Esophagus muscularis mucosa (tissue), 4 donors: ENCODE measurements at places on chromosomes 12 and 14. TPM values are rescaled to one million over a fixed set of nuclear protein-coding genes. Genes with fewer than 3 reads are reported as not detected.

GRCh38 chr12:31631023-31631724 is 28.3 kb upstream of the ETFBKMT start:
- no peaks in the 10 kb centered on the region for H3K36me3 ChIP-seq
- no peak overlapping the region for H3K27ac ChIP-seq
- no peak overlapping the region for H3K4me3 ChIP-seq
- no peak for DNase-seq

DNA sequence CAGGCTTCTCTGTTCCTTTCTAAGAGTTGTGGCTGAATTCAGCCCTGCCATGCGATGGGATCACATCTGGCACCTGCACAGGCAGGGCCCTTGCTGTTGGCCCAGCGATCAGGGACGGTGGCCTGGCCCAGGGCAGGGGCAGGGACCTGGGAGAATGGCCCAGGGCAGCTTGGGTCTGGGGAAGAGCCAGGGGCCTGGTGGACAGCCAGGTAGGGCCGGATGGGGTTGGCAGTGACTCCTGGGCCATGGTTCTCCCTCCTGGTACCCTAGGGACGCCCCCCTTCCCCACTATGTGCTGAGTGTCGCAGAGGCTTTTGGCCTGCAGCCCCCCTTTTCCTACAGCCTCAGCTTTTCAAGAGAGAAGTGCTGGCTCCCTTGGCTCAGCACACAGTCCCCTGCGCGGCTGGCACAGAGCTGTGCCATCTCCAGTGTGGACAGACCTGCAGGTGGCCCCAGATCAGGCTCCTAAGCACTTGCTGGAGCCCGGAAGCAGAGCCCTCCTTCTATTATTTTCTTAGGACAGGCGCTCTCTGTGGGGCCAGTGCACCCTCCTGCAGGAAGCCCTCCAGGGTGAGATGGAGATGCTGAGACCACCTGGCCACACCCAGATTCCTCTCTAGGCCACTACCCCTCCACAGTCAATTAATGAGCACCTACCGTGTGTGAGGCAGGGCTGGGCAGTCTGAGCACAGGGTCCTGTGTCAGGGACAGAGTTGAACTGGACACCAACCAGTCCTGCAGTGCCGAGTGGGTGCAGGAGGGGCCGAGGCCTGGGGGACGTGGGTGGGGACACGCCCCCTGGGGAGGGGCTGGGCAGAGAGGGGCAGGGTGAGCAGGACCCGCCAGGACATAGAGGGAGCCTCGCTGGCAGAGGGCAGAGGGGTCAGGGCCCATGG is 267.6 kb downstream of the ADGRD1 start:
- H3K27me3 ChIP-seq, result no peaks in the 10 kb centered on the region
- peaks cover 5% of the 10 kb centered on the region for H3K4me1 ChIP-seq
- H3K36me3 ChIP-seq, result no peaks in the 10 kb centered on the region
- no peak overlapping the region for H3K27ac ChIP-seq
- H3K4me3 ChIP-seq, result no peak overlapping the region
- DNase-seq, result no peak

DNA sequence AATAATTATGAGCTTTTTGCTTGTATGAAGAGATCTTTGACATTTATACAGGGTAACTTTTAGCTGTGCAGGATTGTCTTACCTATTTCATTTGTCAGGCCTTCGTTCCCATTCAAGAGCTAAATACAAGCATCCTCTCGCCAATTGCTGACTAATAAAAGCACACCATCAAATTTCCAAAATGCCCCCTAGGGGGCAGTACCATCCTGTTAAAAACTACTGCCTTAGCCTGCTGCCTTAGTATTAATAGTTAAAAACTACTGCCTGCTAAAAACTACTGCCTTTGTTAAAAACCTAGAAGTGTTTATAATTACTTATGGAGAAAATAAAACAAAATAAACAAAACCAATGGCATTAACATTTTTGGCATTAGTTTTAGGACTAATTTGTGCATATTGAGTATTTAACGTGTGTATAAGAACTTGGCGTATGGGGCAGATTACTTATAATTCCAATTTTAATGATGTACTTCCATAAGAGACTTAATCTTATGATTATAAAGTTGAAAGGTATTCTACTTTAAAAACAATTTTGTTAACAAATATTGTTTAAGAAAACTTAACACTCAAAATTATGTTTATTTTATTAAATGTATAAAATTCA is 3.0 kb upstream of the IFI27L2 start:
- H3K27ac ChIP-seq, result no peak overlapping the region
- H3K4me3 ChIP-seq, result no peak overlapping the region
- DNase-seq, result peak; percentile 92
- H3K36me3 ChIP-seq, result no peaks in the 10 kb centered on the region

GRCh38 chr12:68953536-68953935 is 20.6 kb upstream of the CPM start:
- no peak overlapping the region for H3K4me3 ChIP-seq
- H3K27ac ChIP-seq, result no peak overlapping the region
- peaks cover 8% of the 10 kb centered on the region for H3K4me1 ChIP-seq
- H3K27me3 ChIP-seq, result no peaks in the 10 kb centered on the region
- no peaks in the 10 kb centered on the region for H3K36me3 ChIP-seq
- DNase-seq, result no peak

DNA sequence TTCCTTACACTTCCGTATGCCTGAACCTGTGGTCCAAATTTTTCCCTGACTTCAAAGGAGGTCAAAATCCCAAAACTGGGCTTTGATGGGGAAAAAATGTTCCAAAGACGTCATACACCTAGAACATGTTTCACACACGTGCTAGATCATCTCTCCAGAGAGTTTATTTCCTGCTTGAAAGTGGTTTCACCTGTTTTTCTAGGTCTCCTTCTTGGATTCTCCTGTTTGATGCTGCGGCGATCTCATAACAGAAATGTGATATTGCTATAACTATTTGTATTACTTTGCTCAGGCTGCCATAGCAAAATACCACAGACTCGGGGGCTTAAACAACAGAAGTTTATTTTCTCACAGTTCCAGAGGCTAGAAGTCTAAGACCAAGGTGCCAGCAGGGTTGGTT is 19.7 kb upstream of the TMCC3 start:
- H3K4me1 ChIP-seq, result peaks cover 15% of the 10 kb centered on the region
- H3K36me3 ChIP-seq, result no peaks in the 10 kb centered on the region
- H3K27ac ChIP-seq, result no peak overlapping the region
- H3K4me3 ChIP-seq, result no peak overlapping the region
- DNase-seq, result no peak

GRCh38 chr12:12974211-12974610 is 22.2 kb upstream of the GPRC5D start:
- no peak overlapping the region for H3K4me3 ChIP-seq
- DNase-seq, result no peak
- peaks cover 57% of the 10 kb centered on the region for H3K36me3 ChIP-seq
- no peaks in the 10 kb centered on the region for H3K27me3 ChIP-seq

DNA sequence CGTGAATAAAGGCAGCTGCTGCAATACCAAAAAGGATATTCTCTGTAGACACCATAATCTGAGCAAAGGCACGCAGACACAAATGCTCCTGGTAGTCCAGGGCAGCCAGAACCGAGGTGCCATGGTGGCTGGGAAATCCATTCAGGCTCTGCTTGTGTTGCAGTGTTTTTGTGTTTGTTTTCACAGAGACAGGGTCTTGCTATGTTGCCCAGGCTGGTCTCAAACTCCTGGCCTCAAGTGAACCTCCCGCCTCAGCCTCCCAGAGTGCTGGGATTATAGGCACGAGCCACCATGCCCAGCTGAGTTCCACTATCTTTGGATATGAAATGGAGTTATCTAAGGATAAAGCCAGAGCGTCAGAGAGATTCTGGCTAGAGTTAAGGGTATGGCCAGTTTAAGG is 39.8 kb downstream of the DCAF4 start:
- no peaks in the 10 kb centered on the region for H3K4me1 ChIP-seq
- peaks cover 30% of the 10 kb centered on the region for H3K36me3 ChIP-seq
- H3K4me3 ChIP-seq, result no peak overlapping the region
- no peak overlapping the region for H3K27ac ChIP-seq
- H3K27me3 ChIP-seq, result no peaks in the 10 kb centered on the region

DNA sequence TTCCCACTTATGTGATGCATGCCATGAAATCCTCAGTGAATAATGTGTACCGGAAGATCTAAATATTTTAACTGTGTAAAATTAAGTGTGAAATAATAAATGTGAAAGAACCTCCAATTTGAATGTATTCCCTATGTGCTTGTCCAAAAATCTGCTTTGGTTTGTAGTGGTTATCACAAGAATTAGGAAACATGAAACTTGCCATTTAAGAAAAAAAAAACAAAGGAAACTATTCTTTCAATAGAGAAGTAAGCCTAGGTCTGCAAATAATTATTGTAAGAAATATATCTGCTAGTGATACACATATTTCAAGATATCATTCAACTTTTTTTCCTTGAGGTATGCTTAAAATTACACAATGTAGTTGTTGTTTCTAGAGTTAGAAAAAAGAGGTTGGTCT is 500.4 kb downstream of the SLC6A15 start:
- no peak overlapping the region for H3K27ac ChIP-seq
- no peaks in the 10 kb centered on the region for H3K27me3 ChIP-seq
- H3K4me1 ChIP-seq, result no peaks in the 10 kb centered on the region
- no peak overlapping the region for H3K4me3 ChIP-seq
- H3K36me3 ChIP-seq, result no peaks in the 10 kb centered on the region

DNA sequence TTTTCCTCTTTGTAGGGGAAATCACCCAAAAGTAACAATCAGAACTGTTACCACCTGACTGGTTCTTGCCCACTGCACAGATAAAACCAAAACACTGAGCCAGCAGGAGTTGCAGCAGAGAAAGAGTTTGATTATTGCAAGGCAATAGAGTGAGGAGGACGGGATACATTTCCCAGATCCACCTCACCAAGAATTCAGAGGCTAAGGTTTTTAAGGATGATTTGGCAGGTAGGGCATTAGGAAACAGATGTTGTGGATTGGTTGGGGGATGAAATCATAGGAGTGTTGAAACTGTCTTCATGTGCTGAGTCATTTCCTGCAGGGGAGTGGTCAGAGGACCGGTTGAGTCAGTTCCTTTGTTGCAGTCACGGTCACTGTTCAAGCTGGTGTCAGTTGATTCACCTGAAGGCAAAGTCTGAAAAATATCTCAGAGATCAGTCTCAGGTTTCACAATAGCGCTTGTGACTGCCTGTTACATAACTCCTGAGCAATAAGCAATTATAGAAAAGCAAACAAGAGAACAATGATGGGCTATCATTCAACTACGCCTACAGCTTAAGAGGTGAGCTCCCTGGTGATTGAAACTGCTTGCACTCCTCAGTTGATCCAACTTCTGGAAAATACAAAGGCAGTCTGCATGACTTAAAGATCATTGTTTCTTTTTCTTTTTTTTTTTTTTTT is 20.3 kb upstream of the AMN1 start:
- no peaks in the 10 kb centered on the region for H3K36me3 ChIP-seq
- H3K27ac ChIP-seq, result no peak overlapping the region
- no peak overlapping the region for H3K4me3 ChIP-seq

- no peaks in the 10 kb centered on the region for H3K27me3 ChIP-seq
- no peak overlapping the region for H3K4me3 ChIP-seq
- H3K36me3 ChIP-seq, result no peaks in the 10 kb centered on the region
- no peaks in the 10 kb centered on the region for H3K4me1 ChIP-seq
- no peak for DNase-seq
Observed at GRCh38 chr14:29042551-29042950, 276.0 kb downstream of the FOXG1 start.

DNA sequence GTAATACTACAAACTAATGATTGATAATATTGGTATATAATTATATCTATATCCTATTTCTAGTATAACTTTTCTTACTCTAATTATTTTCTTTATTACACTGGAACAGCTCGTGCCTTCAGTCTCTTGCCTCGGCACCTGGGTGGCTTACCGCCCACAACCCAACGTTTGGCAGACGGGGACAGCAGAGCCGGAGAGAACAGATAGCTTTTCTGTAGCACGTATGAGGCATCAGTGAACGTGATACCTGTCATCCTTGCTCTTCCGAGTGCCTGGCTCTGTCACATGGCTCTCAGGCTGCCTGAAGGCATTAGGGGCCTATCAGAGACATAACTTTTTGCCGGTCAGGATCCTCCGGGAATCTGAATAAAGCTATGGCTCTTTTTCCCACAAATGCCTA is 5.5 kb downstream of the PUS1 start:
- peaks cover 19% of the 10 kb centered on the region for H3K4me1 ChIP-seq
- DNase-seq, result no peak
- no peaks in the 10 kb centered on the region for H3K27me3 ChIP-seq

DNA sequence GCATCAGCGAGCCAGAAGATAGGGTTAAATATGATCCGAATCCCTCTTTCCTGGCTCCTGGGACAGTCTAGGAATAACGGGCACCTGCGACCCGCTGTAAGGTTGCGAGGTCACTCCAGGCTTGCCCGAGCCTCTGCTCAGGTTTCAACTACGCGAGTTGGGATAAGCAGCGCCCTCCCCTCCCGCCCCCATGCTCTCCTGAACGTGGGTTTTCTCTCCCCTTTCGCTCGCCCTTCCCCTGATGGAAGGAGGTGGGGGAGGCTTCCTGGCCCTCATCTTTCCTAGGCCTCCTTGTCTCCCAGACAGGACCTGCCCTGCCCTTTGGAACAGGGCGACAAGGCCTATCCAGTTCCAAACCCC is 753 bp upstream of the ATP5MC2 start:
- H3K4me3 ChIP-seq, result peak overlapping the region; percentile 83
- H3K4me1 ChIP-seq, result peaks cover 60% of the 10 kb centered on the region
- no peaks in the 10 kb centered on the region for H3K27me3 ChIP-seq
- DNase-seq, result no peak

DNA sequence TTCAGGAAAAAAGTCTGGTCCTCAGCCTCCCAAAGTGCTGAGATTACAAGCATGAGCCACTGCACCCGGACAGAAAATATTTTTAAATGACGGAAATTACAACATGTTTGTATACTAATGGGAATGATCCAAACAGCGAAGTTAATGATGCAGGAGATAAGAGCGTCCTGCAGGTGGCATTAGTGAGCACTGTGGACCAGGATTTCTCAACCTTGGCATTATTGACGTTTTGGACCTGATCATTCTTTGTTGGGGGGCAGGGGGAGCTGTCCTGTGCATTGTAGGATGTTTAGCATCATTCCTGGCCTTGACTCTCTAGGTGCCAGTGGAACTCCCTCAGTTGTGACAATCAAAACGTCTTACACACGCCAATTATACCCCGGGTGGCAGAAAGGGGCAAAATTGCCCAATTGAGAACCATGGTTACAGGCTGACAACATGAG is 34.1 kb downstream of the SCFD1 start:
- no peak overlapping the region for H3K4me3 ChIP-seq
- no peak for DNase-seq
- H3K36me3 ChIP-seq, result peaks cover 67% of the 10 kb centered on the region
- H3K27me3 ChIP-seq, result no peaks in the 10 kb centered on the region
- H3K27ac ChIP-seq, result no peak overlapping the region
- H3K4me1 ChIP-seq, result no peaks in the 10 kb centered on the region

The GNB3 gene
- total RNA-seq, result 0.50 TPM

The PRKAB1 gene
- 18.2 TPM for total RNA-seq

The ANKS1B gene
- 28.7 TPM for total RNA-seq

The LRRIQ1 gene
- 0.13 TPM for total RNA-seq

The STXBP6 gene
- total RNA-seq, result 47.3 TPM

The VDR gene
- 1.7 TPM for total RNA-seq

The CAPS2 gene
- total RNA-seq, result 8.0 TPM

The KLRD1 gene
- total RNA-seq, result 0.32 TPM

The APOF gene
- total RNA-seq, result not detected

The MIP gene
- total RNA-seq, result not detected

The SUPT16H gene
- 61.9 TPM for total RNA-seq

The SDR39U1 gene
- 48.6 TPM for total RNA-seq

The SLC5A8 gene
- total RNA-seq, result not detected
